ENCODE measurements at places on chromosomes 5 and 9.

DNA sequence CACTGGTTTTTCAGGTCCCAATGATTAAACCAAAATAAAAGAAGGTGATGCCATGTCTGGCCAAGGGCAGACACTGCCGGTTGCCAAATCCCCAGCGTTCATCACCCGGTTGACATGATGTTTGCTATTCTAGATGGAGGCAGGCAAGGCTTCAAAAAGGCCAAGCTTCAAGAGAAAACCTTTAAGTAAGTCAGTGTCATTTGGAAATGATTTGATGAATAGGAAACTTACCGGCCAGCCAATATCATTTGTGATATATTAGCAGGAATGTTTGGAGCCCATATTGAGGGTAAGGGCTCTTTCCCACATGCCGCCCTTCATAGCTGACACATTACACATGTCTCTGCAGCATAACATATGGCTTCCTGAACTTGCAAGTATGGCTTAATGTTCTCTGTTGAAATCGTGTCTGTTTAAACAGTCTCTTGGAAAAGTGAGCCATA lies 89.5 kb upstream of the TTC23L start:
- DNase-seq: no peak

DNA sequence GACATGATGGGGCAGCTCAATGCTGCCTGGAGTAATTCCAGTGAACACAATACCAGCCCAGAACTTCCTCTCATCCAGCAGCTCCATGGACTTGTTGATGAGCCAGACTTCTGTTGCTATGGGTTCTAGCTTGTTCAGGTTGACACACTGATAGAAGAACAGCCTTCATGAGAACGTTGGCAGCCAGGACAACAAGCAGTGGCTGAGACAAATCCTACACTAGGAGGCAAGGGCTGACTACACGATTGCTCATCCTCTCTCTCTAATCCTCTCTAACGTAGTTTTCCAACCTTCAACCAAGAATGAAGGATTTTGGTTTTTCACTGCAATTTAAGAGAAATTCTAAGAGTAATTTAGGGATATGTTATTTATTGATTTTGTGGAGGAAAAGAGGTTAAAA lies 67.8 kb downstream of the NIPSNAP3B start:
- DNase-seq: no peak

DNA sequence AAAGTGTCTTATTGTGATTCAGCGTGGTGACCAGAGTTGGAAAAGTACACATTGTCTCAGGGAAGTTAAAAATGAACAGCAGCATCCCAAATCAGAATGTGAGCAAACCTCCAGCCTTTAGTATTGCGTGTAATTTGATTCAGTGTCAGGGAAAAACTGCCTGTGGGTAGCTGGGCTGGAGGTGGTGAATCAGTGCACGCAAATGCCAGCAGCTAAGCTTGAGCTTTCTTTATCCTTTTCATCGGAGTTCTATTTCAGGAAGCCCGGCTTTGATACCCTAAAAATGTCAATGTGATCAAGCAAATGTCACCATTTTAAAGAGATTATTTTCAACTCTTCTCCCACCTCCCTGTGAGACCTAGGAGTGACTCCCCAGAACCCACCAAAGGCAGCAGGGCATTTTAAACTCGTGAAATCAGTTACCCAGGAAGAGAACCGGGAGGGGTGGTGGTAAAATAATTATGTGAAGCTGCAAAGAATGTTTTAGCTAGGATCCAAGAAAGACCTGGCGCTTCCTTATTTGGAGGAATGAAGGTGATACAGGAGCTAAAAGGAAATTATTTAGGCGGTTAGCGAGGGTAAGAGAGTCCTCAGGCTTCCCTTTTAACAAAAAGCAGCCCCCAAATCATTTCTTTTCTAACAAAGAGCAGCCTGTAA lies 25.7 kb upstream of the C5orf47 start:
- DNase-seq: no peak

GRCh38 chr5:153489611-153490010 lies 859 bp upstream of the GRIA1 start:
- DNase-seq: no peak

- DNase-seq: no peak
Observed at GRCh38 chr9:130530938-130531337, 48.4 kb upstream of the FUBP3 start.

DNA sequence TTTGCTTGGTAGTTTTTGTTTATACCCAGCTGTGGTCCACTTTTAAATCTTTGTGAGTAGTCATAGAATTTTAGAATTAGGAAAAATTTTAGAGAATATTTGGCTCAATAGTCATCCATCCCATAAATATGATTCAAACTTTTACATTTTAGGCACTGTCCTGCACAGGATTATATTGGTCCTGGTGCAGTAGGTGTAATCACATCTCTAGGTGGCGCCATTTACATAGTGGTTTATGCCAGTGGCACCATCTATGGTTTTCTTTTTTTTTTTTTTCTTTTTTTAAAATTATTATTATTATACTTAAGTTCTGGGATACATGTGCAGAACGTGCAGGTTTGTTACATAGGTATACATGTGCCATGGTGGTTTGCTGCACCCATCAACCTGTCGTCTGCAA lies 260.7 kb upstream of the KCNN2 start:
- no peak for DNase-seq

DNA sequence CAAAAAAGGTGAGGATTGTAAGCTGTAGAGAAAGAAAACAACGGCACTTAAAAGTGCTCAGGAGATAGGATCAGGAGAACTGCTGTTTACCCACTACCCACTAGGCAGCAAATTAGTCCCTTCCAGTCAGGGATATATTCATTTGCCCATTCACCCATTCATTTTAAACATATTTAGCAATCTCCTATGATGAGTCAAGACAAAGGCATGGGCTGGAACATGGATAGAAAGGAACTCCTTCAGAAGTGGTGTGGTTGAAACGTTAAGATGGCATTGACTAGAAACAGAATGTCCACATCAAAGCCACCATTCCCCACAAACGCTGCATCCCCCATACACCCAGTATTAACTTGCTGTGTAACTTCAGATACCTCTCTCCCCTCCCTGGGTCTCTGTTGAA lies 225.7 kb downstream of the ASTN2 start:
- DNase-seq: no peak

GRCh38 chr5:93249651-93250289 lies 331.2 kb downstream of the NR2F1-AS1 start:
- no peak for DNase-seq
